ENCODE measurements at places on chromosomes 5 and 9.

DNA sequence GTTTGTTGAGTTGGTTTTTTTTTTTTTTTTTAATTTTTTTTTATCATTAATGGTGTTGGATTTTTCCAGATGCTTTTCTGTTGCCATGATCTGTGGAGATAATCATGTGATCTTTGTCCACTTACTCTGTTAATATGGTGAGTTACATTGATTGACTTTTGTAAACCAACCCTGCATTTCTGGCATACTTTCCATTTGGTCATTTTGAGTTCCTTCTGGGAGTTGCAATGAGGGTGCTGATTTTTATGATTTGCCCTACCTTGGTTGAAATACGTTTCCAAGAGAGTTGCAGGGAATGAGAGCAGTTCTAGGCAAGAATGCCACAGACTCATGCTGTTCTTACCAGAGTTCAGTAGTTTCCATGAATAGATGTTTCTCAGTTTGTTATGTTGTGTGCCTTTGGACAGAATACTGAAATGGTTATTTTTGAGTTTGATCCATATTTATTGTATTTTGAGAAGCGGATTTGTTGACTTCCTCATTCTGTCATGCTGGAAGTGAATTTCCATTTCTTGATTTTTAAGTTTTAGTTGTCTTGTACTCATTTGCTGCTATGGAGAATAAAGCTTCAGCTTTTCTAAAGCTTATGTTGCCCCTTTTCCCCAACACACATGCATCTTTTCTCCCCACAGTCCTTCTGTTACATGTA lies 69.0 kb downstream of the SCAMP1 start:
- DNase-seq, result no peak

GRCh38 chr5:56159521-56159947 lies 73.6 kb downstream of the ANKRD55 start:
- DNase-seq, result no peak

DNA sequence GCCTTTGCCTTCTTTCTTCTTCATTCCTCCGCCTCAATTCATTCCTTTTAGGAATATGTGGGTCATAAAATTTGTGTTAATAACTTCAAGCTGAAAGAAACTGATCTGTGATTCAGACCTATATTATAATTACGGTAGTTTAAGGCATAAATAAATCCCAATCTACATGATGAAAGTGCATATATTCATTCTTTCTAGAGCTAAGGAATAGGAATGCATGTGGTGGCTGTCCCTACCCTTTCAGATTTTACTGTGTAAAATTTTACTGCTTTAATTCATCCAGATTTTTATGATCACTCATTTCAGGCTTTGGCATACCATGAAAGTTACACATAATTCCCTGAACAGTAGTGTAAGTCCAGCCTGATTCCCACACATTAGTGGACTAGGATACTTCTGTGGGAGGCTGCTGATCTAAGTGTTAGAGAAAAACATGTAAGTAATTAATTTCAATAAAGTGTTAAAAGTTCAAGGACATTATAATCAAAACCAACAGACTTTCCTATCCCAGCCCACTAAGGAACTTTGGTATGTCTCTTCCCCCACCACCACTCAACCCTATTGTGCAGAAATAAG lies 83.1 kb downstream of the HINT1 start:
- DNase-seq, result no peak

- no peak for DNase-seq
These were observed 38.4 kb upstream of the SMIM23 start for GRCh38 chr5:171747061-171747859.

GRCh38 chr5:172402531-172403188 lies 51.7 kb downstream of the SH3PXD2B start:
- DNase-seq, result no peak

DNA sequence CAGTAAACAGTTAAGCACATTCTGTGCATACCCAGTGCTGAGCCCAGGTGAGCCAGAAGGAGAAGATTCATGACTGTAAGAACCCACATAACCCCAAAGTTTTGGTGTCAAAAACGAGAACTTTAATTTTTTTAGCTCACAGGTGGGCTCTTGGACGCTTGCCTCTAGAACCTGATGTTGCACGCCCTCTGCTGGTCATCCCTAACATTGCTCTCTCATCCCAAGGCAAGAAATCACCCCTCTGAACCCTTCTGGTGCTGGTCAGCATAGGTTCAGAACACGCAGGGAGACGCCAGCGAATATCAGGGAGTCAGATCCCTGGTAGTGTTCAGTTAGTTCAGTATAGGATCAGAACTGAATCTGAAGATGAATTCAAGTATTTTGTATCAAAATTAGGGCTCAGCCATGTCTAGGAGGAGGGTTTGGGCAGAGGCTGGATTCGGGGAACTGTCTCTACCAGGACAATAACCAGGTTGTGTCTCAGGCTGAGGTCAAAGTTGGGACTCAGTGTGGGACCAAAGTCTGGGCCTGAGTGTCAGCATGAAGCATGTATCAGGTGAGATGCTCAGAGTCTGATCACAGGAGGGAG lies 4.1 kb upstream of the DNAJB5 start:
- no peak for DNase-seq

GRCh38 chr9:19913151-19913550 lies 124.3 kb upstream of the SLC24A2 start:
- DNase-seq, result no peak

DNA sequence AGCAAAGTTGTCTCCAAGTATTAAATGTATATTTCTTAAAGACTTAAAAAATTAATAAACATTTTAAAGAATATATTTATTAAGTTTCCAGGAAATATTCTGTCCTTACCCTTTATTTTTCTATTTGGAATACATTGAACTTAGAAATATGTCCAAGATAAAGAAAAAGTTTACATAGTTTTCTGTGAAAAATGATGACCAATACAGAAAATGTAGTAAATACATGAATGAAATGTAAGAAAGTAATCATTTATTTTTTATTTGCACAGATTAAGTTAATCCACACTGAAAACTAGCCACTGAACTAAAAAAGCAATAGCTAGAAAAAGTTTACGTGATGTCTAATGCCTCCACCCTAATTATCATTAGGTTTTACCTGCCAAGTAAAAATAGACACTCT lies 273.2 kb downstream of the ARL15 start:
- no peak for DNase-seq

All from glomerular endothelial cell (primary cell).